ENCODE measurements at places on chromosomes 7 and 10.

DNA sequence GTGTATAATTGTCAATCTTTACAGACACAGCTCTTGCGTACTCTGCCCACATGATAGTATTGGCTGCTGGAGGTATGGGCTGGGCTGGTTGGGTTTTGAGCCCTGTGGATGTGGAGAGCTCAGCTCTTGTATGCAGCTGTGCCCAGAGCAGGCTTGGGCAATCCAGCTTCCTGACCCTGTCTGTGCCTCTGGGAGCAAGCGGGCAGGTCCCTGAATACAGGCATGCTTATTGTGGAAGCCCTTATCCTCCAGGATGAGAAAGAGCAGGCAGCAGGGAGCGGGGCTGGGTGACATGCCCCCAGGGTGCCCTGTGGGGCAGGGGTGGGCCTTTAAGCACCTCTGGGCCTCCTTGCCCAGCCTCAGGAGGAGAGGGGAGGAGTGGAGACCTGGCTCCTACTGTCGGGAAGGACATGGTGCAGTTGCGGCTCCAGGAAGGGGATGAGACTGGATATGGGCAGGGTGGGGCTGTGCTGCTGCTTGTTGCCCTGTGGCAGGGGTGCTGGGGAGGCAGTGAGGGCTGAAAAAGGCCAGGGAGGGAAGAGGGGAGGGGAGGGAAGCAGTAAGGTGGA lies 32.7 kb upstream of the SH2D4B start:
- H3K4me1 ChIP-seq: peaks cover 96% of the 10 kb centered on the region
- H3K4me3 ChIP-seq: no peak overlapping the region
- DNase-seq: no peak
- no peaks in the 10 kb centered on the region for H3K27me3 ChIP-seq
- H3K27ac ChIP-seq: peak overlapping the region; percentile 19
- H3K36me3 ChIP-seq: peaks cover 18% of the 10 kb centered on the region

DNA sequence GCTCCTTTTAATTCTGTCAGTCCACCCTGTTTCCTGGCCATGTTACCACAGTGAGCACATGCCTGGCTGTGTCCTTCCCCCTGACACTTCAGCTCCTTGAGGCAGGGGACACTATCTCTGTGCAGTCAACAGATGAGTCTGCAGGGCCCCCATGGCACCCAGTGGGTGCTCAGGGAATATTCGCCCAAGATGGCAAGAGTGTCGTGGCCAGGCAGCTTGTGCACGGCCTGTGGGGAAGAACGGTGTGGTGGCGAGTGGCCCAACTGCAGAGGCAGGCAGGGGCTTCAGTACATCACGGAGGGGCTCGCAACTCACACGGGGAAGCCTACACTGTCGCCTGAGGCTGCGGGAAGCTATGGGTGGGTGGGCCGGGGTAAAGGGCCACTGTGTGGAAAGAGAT lies 91.1 kb downstream of the TRRAP start:
- no peak overlapping the region for H3K4me3 ChIP-seq
- H3K4me1 ChIP-seq: no peaks in the 10 kb centered on the region
- DNase-seq: no peak
- H3K36me3 ChIP-seq: peaks cover 2% of the 10 kb centered on the region
- no peaks in the 10 kb centered on the region for H3K27me3 ChIP-seq
- no peak overlapping the region for H3K27ac ChIP-seq

DNA sequence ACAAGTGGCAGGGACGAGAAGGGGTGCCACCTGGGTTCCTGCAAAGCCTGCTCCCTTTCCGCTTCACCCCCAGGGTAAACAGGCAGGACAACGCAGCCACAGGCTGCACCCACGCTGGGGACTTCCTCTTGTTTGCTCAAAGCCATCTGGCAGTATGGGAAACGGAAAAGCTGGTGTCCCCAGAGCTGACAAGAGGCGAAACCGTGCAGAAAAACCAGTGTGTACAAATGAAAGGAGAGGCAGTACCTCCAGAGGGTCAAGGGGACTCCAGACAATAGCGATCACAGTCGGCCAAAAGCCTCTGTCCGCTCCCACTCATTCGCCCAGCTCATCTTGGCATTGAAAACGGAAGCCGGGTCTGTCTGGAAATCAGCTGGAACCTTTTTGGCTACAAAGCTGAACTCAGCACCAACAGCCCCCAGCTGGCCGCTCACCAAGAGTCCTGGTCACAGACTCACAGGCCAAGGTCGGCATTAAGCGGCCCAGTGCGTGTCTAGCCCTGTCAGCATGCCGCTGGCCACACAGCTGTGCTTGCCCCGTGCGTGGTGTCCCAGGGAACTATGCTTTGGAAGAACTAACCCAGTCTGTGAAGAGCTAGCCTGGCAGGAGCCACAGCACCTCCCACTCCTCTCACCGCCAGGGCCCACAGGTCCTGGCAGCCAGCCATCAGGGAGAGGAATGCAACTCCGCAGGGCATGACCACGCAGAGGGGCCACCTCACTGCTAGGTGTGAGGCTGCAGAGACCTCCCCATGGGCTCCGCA lies 10.4 kb downstream of the TNS3 start:
- no peaks in the 10 kb centered on the region for H3K36me3 ChIP-seq
- peaks cover 15% of the 10 kb centered on the region for H3K4me1 ChIP-seq
- H3K27me3 ChIP-seq: no peaks in the 10 kb centered on the region
- H3K27ac ChIP-seq: peak overlapping the region; percentile 81
- peak; percentile 82 for DNase-seq
- peak overlapping the region; percentile 17 for H3K4me3 ChIP-seq

GRCh38 chr10:9681655-9682054 lies 1336.0 kb upstream of the CELF2 start:
- no peaks in the 10 kb centered on the region for H3K4me1 ChIP-seq
- no peaks in the 10 kb centered on the region for H3K36me3 ChIP-seq
- DNase-seq: no peak
- no peak overlapping the region for H3K4me3 ChIP-seq
- no peak overlapping the region for H3K27ac ChIP-seq

- no peak for DNase-seq
- H3K4me1 ChIP-seq: no peaks in the 10 kb centered on the region
- H3K4me3 ChIP-seq: no peak overlapping the region
- H3K27me3 ChIP-seq: no peaks in the 10 kb centered on the region
- H3K27ac ChIP-seq: no peak overlapping the region
Measured at GRCh38 chr10:123761038-123761428, 94.9 kb downstream of the GPR26 start.
